Effector CD4-positive, alpha-beta T cell (primary cell): ENCODE measurements at places on chromosomes 5 and 9.

- DNase-seq: no peak
Measured at GRCh38 chr9:137116027-137116507, 1.5 kb upstream of the DPP7 start.

GRCh38 chr9:12712532-12712931 lies 19.3 kb downstream of the TYRP1 start:
- DNase-seq: no peak

DNA sequence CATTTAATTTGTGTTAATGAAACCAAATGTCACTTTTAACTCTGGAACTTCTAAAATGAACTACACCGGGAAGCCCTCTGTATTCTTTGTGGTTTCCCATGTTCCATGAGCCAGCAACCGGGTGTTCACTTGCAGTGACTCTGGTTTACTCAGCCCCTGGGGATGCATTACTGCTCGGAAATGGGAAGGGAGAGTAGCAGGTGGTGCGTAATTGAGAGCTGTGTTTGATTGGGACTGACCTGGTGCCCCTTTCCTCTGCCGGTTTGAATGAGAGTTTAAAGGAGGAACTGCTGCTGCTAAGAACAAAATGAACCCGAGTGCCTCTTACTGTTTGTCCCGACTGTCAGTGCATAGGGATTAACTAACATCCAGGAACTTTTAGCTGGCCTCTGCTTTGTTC lies 100.1 kb upstream of the DHFR start:
- DNase-seq: no peak

DNA sequence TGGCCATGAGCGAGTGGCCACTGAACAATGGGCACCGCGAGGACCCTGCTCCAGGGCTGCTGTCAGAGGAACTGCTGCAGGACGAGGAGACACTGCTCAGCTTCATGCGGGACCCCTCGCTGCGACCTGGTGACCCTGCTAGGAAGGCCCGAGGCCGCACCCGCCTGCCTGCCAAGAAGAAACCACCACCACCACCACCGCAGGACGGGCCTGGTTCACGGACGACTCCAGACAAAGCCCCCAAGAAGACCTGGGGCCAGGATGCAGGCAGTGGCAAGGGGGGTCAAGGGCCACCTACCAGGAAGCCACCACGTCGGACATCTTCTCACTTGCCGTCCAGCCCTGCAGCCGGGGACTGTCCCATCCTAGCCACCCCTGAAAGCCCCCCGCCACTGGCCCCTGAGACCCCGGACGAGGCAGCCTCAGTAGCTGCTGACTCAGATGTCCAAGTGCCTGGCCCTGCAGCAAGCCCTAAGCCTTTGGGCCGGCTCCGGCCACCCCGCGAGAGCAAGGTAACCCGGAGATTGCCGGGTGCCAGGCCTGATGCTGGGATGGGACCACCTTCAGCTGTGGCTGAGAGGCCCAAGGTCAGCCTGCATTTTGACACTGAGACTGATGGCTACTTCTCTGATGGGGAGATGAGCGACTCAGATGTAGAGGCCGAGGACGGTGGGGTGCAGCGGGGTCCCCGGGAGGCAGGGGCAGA lies 53.3 kb downstream of the JADE2 start:
- no peak for DNase-seq

DNA sequence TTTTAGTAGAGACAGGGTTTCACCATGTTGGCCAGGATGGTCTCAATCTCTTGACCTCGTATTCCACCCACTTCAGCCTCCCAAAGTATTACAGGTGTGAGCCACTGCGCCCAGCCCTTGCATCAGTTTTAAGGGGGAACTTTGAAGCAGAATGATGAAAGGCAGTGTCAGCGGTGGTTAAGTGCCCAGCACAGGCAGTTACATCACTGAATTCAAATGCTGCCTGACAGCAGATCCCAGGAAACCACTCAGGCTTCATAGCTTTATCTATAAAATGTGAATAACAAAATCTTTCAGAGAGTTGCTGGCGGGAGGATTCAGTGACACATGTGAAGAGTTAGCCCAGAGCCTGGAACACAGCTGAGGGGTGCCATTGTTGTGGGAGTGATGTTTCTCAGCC lies 26.5 kb downstream of the FGF1 start:
- no peak for DNase-seq

- no peak for DNase-seq
Measured at GRCh38 chr5:172870291-172870714, 36.3 kb downstream of the ERGIC1 start.

GRCh38 chr5:119302449-119302848 lies 53.4 kb upstream of the TNFAIP8 start:
- DNase-seq: no peak

- DNase-seq: no peak
Measured at GRCh38 chr9:107784235-107784958, 294.8 kb upstream of the KLF4 start.

GRCh38 chr9:125852386-125852785 lies 105.2 kb downstream of the PBX3 start:
- no peak for DNase-seq

DNA sequence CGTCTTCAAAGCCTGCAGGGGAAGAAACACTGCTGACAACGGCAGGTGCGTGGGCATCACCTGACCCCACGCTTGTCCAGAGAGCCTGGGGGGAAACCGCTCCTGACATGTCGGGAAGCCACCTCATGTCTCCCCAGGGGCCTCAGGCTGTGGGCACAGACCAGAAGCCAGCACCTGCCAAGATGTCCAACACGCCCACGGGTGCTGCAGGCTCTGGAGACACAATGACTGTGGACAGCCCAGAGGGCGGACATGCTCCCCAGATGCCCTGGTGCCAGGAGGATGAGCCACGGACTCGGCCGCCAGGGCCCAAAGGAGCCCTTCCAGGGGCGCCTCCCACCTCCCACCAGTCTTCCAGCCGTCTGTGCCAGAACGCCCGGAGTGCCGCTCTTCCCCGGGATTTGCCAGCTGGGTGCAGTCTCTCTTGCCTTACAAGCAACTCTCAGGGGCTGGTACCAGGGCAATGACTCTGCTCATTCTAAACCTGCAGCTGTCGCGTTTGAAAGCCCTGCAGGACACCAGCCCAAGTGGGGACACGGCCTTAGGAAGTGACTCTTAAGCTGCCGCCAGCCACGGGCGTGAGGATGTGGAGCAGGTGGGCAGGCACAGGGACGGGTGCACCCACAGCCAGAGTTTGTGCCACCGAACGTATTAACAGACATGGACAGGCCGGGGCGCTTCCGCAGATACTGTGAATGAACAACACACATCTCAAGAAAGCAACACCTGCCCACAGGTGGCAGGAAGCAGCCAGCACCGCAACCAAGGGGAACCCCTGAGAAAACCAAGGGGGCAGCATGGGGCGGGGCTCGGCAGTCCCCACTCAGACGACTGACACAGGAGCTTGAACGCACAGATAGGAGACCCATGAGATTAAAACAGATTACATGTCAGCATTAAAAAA lies 6.8 kb upstream of the LHX3 start:
- DNase-seq: no peak

- peak; percentile 60 for DNase-seq
Measured at GRCh38 chr5:172932313-172933017, 26.8 kb upstream of the RPL26L1 start.

- DNase-seq: no peak
Measured at GRCh38 chr5:157772127-157772526, 28.6 kb downstream of the LSM11 start.

- DNase-seq: no peak
Measured at GRCh38 chr5:151917904-151918303, 6.7 kb downstream of the GLRA1 start.

- DNase-seq: no peak
Measured at GRCh38 chr9:136105398-136106135, 10.5 kb upstream of the NACC2 start.

GRCh38 chr9:137953683-137954438 lies 76.3 kb downstream of the CACNA1B start:
- no peak for DNase-seq

DNA sequence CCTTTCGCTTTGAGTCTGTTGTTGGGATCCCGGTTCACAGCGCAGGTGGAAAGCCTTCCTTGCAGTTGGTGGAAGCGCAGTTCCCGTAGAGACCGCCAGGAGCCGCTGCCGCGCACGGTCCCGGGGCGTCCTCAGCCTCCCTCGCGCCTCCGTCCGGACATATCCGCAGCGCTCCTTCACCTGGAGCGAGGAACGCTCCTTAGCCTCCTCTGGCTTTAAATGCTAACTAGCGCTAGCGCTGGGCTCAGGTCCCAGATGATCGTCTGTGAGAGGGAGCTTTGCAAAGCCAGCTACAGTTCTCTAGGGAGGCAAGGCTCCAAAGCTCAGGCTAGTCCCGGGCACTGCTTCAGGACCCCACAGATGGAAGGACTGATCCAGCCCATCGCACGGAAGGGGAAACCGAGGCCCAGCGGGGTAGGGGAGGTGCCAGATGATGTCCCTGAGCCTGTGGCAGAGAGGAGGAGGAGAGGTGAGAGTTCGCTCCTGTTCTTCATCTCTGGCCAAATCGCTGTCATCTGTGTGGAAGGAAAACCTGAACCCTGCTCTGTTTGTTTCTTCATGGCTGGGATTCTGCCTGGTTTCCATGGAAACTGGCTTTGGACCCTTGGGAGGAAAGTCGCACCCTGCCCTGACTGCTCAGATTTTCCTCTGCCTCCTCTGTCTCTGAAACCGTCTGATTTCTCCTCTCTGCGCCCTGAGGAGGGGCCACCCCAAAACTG lies 31.4 kb downstream of the COL15A1 start:
- DNase-seq: peak; percentile 70

GRCh38 chr9:127561491-127562278 lies 50.4 kb upstream of the STXBP1 start:
- no peak for DNase-seq

GRCh38 chr9:129322022-129322621 lies 144.1 kb upstream of the IER5L start:
- DNase-seq: no peak

DNA sequence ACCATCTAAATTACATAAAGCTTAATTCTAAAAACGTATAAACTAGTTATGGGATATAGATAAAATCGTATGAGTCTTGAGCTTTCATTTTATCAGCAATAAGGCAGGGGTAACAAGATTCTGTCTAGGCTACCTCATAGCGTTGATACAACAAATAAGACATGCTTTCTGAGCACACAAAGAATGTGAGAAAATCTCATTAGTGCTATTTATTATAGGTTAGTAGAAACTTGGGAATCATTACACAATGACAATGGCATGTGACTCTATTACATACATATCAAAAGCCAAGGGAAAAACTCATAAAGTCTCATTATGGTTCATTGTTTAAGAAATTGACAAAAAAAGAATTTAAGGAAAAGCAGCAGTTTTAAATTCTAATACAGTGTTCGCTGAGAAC lies 448.6 kb downstream of the PLK2 start:
- no peak for DNase-seq

- no peak for DNase-seq
Measured at GRCh38 chr5:107538331-107538730, 132.4 kb downstream of the EFNA5 start.

DNA sequence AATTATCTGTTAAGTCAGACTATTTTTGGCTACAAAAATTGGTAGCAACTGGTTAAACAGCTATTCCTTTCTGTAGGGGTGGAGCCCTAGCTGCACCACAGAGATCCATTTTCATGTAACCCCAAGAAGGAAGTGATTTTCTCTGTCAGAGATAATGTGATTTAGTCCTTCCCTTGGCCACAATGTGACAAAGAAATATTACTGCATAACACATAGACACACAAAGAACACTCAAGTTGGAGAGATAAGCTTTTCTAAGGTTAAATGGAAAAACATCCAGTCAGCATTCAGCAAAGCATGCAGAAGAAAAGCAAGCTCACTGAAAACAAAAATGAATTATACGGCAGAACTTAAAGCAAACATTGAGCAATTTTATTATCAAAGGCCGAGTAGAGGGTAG lies 227.8 kb upstream of the CDH9 start:
- no peak for DNase-seq

GRCh38 chr5:91484662-91485061 lies 101.5 kb upstream of the ARRDC3 start:
- DNase-seq: no peak

DNA sequence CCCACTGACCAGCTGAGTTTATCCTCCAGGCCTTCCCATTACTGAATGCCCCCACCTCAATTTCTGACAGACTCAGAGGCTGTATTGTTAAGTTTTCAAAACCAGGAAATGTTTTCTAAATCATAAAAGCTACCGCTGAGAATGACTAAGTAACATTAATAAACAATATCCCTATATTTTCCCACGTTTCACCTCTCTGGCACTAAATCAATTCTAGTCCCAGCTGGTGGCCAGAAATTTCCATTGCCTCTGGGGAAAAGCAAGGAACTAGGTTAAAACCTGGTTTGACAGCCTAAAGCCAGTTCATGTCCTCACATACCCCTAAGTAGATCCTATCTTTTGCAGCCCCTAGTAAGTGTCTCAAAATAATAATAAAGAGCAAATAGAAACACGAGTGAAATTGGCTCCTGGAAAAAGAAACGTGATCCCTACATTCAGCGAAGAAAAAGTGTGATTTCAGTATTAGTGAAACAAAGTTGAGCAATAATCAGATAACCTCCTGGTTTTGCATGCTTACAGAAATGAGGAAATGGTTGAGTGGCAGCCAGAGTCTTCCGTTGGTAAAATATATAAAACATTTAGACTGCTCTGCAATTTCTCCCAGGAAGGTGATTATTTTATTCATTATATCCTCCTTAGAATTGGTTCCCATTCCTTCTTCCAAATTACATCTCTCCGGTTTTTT lies 110.9 kb downstream of the ESM1 start:
- DNase-seq: no peak

GRCh38 chr9:83208065-83208850 lies 145.3 kb upstream of the RASEF start:
- no peak for DNase-seq

DNA sequence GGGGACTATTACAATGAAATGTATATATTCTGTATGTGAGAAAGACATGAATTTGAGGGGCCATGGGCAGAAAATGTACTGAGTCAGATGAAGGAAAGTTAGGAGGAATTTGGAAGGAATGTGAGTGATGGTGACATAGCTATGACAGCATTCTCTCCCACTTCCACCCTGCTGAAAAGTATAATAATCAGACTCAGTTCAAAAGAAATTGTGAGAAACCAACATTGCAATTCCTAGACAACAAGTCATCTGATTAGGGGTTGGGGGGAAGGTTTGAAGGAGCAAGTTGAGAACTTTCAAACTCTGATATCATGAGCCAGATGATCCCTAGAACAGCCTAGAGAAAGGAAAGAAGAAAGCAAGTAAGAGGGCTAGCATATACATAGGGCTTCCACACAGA lies 370.6 kb downstream of the DMRTA1 start:
- no peak for DNase-seq

DNA sequence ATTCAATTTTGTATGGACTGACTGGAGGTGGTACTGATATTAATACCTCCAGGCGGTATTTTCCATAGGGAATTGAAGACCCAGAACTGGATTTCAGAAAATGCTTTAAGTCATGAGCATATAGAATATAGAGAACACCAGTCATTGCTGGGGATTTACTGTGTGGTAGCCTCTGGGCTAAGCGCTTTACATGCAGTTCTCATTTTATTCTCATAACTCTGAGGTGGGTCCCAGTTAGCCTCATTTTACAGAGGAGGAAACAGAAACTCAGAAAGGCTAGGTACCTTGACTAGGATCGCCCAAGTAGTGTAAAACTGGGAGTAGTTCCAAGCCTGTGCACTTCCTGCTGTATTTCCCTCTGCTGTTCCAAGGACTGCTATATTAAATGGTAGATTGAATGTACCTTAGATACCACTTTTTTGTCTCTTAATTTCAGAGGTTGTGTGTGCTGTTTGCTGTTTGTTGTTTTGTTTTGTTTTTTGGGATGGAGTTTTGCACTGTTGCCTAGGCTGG lies 13.8 kb downstream of the SLC44A1 start:
- no peak for DNase-seq
